ENCODE measurements at places on chromosomes 11 and 22. TPM values are rescaled to one million over a fixed set of nuclear protein-coding genes. Genes with fewer than 3 reads are reported as not detected.

OR51B4 gene
- not detected for polyA plus RNA-seq

CNIH2 gene
- polyA plus RNA-seq = not detected

TSPO gene
- 27.1 TPM for polyA plus RNA-seq

DNA sequence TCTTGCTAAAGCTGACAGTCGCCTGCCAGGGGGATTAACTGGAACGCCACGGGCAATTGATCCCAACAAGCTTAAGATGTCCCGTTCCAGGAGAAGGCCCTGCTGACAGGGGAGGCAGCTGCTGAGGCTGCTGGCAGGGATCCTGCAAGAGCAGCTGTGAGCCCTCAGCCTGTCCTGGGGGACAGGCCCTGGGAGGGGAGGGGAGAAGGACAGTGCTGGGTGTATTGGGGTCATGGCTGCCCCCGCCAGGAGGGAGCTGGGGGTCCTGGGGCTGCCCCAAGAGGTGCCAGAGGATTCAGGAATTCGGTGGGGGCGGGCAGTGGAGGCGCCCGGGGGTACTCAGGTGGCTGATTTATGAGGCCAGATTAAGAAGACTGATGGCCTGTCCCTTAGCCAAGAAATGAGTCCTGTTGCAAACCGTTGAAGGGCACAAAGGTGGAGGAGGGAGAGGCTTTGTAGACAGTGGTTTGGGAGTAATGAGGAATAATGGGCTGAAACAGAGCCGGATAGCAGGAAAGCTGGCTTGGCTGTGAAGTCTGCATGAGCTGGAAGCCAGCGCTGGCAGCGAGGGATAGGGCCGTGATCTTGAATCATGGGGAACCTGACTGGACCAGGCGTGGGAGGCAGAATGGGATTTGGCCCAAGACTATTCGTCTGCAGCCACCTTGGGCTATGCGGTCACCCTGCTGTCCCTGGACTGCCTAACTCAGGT lies 133.5 kb downstream of the CACNA1I start:
- H3K27ac ChIP-seq = no peak overlapping the region
- DNase-seq = no peak
- H3K4me1 ChIP-seq = no peaks in the 10 kb centered on the region
- no peak overlapping the region for H3K4me3 ChIP-seq

DNA sequence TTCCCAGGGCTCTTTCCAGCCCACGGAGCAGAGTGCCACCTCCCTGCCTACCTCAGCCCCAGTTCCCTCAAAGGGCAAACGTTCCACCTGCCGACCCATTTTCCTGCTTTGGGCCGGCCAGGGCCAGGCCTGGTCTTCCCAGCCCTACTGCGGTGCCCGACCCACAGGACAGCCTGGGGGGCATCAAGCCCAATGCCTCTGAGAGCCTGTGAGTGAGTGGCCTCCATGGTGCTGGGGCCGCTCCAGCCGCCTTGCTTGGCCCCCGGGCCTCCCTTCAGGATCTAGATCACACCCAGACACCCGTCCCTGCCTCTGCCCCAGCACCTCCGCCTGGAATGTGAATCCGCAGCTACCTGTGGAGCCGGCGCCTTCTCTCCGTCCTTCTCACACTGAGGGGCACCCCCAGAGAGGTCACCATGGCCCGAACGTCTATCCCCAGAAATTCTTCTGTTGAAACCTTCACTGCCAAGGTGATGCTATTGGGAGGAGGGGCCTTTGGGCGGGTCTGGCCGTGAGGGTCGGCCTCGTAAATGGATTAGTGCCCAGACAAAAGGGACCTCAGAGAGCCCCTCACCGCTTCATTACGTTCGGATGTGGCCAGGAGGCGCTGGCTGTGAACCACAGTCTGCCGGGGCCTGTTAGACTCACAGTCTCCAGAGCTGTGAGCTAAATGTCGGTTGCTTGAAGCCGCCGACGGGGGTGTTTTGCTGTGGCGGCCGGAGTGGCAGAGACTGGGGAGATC lies 36.2 kb upstream of the BRSK2 start:
- no peaks in the 10 kb centered on the region for H3K27me3 ChIP-seq
- no peak for DNase-seq
- H3K4me1 ChIP-seq = no peaks in the 10 kb centered on the region
- H3K4me3 ChIP-seq = no peak overlapping the region
- H3K36me3 ChIP-seq = no peaks in the 10 kb centered on the region
- no peak overlapping the region for H3K27ac ChIP-seq

MS4A18 gene
- not detected for polyA plus RNA-seq

DNA sequence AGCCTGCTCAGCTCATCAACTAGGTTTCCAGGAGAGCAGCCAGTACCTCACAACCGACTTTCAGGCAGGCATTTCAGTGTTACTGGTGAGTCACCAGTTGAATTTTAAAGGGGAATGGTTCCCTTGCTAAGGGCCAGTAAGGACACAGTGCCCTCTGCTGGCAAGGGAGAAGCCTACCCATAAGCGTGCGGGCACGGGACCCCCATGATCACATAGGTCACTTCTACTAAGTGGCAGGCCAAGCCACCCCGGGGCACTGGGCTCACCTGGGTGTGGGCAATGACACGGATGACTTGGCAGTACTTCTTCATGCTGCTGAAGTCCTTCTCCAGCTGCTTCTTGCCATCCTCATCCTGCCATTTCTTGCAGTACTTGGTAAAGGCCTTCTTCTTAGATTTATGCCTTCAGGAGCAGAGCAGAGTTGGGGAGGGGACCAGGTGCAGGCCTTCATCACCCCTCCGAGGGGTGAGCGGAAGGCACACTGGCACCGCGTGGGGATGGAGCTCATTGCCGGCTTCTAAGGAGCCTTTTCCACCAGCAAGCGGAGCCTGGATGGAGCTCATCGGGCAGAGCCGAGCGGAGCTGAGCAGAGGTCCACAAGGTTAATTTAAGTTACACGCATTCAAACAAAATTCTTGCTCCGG lies 2.9 kb downstream of the RPL3 start:
- peak; percentile 45 for DNase-seq
- H3K4me1 ChIP-seq = peaks cover 29% of the 10 kb centered on the region

DNA sequence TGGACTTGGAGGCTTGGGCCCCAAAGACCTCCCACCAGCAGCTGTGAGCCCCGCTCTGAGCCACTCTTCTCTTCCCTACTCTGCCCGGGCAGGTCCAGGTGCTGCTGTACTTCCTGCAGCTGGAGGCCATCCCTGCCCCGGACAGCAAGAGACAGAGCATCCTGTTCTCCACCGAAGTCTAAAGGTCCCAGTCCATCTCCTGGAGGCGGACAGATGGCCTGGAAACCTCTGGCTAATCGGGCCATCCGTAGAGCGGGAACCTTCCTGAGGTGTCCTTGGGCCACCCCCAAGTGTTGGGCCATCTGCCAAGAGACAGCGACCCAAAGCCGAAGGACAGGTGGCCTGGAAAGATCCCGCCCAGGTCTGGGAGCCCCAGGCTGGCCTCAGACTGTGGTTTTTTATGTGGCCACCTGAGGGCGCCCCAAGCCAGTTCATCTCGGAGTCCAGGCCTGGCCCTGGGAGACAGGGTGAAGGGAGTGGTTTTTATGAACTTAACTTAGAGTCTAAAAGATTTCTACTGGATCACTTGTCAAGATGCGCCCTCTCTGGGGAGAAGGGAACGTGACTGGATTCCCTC lies 135.1 kb downstream of the BCR start:
- DNase-seq = no peak
- H3K27ac ChIP-seq = no peak overlapping the region
- no peak overlapping the region for H3K4me3 ChIP-seq
- H3K36me3 ChIP-seq = no peaks in the 10 kb centered on the region
- no peaks in the 10 kb centered on the region for H3K27me3 ChIP-seq

- H3K4me1 ChIP-seq = no peaks in the 10 kb centered on the region
- no peak for DNase-seq
- no peak overlapping the region for H3K27ac ChIP-seq
These were observed 86.2 kb downstream of the BTBD10 start for GRCh38 chr11:13376838-13377237.

DNA sequence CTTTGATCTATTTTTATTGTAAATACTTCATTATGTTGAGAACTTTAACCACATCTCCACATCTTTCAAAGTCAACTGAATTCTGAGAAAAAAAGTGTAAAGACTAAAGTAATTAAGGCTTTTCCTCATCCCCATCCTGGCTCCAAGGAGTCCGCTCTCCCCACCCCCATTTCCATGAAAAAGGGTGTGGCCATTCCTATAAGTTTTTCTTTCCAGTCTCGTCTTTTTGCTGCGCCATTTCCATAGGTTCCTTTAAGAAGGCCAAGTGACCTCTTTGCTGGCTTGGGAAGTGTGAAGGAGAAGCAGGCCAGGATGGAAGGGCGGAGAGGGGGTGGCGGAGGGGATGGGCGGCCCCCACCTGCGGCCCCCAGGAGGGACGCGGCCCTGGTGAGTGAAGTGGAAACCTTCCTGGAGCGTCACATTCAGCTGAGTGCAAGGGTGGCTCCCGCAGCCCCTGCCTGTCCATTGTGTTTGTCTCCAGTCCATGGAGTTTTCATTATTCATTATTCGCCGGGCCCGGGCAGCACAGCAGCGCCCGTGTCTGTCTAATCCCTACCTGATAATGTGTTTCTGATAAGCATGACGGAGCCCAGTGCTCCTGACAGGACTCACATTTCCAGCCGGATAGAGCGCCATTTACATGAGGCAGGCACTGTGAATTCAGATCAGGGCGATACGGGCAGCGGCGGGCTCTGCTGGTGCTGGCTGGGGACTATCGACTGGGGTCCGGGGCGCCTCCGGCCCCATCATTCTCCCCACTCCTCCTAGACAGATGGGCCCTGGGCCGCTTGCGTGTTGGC lies 739.8 kb downstream of the OPCML start:
- H3K27ac ChIP-seq = no peak overlapping the region
- no peak overlapping the region for H3K4me3 ChIP-seq
- H3K36me3 ChIP-seq = no peaks in the 10 kb centered on the region
- DNase-seq = no peak
- H3K4me1 ChIP-seq = no peaks in the 10 kb centered on the region

All from GM12878 (cell line).